Frontal cortex (tissue), 4 donors: ENCODE measurements at places on chromosomes 4 and X. TPM values are rescaled to one million over a fixed set of nuclear protein-coding genes. Genes with fewer than 3 reads are reported as not detected.

The ATOH1 gene
- not detected for total RNA-seq

DNA sequence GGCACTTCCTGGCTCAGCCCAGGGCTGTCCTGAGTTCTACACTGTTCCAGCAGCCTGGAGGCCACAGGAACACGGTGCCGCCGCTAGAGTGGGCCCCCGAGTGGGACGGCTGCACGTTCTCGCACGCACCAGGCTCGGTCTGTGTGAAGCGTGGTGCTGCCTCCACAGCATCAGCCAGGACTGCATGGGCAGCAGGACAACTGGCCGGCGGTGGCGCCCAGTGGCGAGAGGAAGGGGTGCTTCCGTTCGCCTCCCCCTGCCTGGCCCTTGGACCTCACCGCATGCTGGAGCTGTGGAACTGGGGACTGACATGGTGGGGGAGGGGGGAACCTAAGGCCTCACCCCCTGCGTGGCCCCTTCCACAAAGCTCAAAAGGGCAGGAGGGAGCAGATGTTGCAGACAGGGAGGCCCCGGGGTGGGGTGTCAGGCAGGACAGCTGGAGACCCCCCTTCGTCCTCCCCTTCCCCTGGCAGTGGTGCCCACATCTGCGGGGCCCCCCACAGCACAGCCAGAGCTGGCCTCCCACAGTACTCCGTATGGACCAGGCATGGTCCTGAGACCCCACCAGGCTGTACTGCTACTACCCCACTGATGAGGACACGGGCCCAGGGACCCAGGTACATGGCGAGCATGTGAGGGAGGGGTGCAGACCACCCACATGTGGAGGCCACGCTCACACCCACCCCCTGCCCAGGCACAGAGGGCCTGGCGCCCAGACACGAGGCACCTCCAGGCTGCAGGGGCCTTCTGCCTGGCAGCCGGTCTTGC is 58.5 kb downstream of the ACOX3 start:
- no peak for DNase-seq

DNA sequence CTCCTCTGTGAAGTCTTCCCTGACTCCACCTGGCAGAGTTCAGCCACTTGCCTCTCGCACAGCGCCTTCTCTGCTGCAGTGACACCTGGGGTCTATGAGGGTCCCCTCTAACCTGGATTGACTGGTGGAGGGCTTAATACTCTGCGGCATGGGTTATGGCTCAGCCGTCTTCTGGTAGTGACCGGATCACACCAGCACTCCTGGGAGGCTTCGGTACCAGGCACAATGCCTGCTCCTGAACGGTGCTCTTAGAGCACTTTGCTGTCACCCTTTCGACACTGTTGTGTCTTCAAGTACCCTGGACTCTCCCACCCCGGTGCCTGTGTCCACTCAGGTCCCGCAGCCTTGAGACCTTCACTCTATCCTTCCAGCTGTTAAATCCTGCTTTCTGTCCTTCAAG is 50.0 kb downstream of the C4orf50 start:
- DNase-seq, result no peak

GRCh38 chrX:124325732-124326131 is 6.7 kb upstream of the TEX13D start:
- DNase-seq, result no peak

GRCh38 chr4:18957716-18958115 is 936.2 kb upstream of the LCORL start:
- no peak for DNase-seq

- no peak for DNase-seq
Observed at GRCh38 chr4:113979148-113979904, at the start of gene ARSJ. ARSJ (minus strand) TSS chr4:113979647; CDS start chr4:113978834, 813 bp downstream.

DNA sequence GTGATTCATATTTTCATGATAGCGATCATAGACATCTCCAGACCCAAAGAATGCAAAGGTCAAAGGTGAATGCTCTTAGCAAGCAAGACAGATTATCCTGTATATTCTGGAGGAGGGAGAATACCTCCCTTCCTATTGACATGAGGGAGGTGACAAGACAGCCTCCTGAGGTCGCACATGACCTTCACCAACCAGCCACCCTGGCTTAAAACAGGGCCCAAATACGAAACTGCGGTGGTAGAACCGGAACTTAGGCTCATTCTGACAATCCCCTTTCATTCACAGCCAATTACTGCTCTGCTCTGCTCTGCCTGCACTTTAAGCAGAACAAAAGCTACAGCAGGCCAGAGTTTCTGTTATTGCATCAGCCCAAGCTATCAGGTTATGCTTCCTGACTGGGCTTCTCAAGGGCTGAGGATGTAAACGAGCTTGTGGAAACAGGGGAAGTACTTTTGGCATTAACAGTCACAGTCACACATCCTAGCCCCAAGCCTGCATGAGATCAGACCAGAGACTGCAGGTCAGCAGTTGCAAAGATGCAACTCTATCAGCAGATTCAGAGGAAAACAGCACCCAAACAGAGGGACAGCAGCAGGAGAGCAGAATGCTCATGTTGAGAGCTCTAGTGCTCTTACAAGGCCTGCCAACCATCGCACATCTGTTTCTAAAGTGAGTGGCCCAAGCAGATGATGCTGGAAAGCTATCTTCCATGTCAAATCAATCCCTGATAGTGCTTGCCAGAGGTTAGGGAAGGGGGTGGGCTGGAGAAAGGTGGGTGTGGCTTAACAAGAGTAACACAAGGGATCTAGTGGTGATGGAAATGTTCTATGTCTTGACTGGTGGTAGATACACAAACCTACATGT is 51.3 kb upstream of the MAP3K15 start:
- no peak for DNase-seq

GRCh38 chr4:110735686-110736085 is 112.8 kb upstream of the PITX2 start:
- no peak for DNase-seq

The GAGE12F gene
- not detected for total RNA-seq

DNA sequence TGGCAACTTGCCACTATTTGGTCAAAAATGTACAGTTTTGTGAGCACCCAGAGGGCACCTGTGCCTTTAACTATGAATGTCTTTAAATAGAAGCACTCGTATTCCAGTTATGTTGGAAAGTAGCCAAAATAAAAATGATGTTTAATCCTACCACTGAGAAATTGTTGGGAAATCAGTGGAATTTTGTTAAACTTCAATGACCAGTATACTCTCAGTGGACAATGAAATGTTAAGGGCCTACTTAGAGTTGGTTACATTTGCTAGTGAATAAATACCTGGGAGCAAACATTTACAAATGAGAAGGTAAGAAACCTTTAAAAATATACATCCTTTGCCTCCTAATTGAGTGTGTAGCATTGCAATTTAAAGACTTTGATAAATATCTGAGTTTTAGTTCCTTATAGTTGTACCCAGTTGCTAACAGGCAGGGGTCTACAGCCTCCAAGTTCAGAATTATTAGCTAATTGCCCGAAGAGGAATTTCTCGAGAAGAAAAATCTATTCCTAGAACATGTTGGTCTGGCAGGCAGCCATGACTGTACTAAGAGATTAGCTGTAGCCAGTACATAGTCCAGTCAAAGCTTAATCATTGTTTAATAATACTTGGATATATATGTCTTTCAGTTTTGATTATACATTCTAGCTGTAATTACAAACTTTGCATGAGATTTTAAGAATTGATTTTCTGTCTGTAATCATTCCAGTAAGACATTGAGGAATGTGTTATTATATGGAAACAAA is 93.2 kb downstream of the IL1RAPL2 start:
- DNase-seq, result no peak

DNA sequence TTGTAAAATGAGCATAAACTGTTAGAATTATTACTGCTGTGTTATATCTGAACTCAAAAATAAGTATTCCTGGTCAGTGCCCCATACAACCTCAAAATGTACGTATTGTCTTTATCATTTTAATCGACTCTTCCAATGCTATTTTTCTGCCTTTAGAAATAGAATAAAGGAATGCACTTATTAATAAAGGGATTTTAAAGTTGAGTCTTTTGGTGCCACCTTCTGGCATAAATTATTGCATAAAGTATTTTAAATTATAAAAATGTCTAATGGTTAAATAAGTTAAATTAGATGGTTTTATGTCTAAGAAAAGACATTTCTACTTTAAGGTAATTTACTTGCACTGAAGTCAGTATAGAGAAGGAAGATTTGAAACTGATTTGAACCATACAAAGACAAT is 424.0 kb upstream of the NDST4 start:
- DNase-seq, result no peak

The PDE6B gene
- 2.0 TPM for total RNA-seq

GRCh38 chr4:141356963-141357335 is 136.3 kb downstream of the ZNF330 start:
- no peak for DNase-seq

- DNase-seq, result no peak
Observed at GRCh38 chr4:34771632-34772031, 1472.7 kb downstream of the ARAP2 start.

The GPR119 gene
- not detected for total RNA-seq

- no peak for DNase-seq
Observed at GRCh38 chrX:120294651-120295050, 16.6 kb downstream of the TMEM255A start.

- DNase-seq, result no peak
Observed at GRCh38 chrX:118506805-118507480, 11.3 kb downstream of the DOCK11 start.

The COL4A6 gene
- total RNA-seq, result 2.0 TPM

- no peak for DNase-seq
Observed at GRCh38 chr4:8250227-8250626, 19.3 kb upstream of the HTRA3 start.

DNA sequence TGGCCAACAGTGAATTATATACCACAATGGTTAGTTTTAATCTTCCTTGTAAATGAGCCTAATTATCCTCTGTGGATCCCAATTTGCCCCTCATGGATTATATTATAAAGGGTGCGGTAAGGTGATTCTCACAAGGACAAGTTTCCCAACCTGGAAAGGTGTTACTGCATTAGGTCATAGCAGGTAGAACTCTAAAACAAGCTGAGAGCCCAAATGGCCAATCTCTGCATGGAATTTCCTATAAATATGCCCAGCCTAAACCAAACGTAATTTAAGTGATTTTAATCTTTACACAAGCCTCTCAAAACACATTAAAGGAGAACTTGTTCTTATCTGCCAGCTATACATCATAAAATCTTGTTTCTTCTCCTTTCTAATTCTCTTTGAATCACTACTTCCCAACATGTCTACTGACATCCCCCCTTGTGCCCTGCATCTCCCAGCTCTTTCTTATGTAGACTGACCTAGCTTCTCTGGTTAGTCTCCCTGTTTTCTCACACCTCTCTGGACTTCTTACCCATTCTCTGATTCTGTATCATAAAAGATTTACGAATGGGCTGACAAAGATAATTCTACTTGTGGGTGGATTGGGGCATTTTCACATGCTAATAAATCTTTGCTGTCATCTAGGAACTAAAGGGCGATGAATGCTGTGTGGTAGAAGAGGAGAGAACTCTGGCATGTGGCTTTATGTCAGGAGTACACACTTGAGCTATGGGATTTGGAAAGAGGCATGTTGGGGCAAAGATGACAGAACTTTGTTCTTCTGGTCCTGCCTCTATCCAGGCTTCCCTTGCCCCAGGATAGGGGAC is 94.3 kb upstream of the PGRMC2 start:
- no peak for DNase-seq

DNA sequence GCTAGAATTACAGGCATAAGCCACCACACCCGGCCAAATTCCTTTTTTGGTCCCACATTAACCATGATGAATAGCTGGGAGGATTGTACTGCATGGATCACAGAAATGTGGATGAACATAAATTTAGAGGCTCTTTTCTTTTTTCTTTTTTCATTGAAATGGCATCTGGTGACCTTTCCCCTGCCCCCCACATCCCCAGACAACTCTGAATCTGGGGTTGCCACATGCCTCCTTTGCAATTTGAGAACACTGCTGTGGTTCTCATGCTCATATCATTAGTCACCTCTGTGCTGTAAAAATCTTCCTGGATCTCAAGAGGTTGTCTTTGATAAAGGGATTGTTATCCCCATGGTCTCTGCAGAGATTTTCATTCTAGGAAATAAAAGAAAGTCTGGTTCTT is 22.8 kb upstream of the FMR1NB start:
- no peak for DNase-seq

The NEUROG2 gene
- total RNA-seq, result 36.7 TPM

GRCh38 chrX:8018934-8019333 is 91.7 kb upstream of the PNPLA4 start:
- DNase-seq, result no peak

- no peak for DNase-seq
Observed at GRCh38 chr4:94354474-94354896, 11.8 kb upstream of the HPGDS start.

GRCh38 chrX:105821471-105822121 is 743 bp upstream of the NRK start:
- no peak for DNase-seq

DNA sequence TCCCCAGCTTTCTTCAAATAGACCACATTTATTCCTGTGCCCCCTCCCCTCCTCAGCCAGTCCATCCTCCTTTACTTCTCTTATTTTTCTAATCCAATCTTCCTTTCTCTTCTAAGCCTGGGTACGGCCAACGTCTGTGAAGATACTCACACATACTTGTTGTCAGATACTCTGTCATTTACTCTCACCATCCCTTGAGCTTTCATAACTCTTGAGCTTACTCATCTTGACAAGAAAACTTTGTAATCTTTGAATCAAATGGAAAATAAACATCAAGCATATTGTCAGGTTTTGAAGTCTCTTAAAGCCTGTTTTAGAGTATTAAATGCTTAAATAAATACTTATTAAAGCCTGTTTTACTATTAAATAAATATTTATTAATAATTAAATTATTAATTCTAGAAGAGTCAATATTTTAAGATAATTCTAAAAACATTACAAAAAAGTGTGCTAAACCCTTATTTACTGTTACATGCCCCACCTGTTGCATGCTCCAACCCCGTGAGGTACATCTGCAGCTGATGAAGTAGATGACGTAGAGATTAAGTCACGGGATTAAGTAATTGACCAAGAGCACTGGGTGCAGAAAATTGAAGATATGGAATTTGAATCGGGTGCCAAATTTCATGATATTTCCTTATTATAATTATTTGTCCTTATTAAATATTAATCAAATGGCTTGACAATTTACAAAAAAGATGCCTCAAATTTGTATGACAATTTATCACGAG is 1.5 kb upstream of the TRIML2 start:
- DNase-seq, result no peak

- DNase-seq, result no peak
Observed at GRCh38 chr4:114378305-114378903, 220.2 kb upstream of the UGT8 start.

The SPARCL1 gene
- total RNA-seq, result 48.9 TPM

DNA sequence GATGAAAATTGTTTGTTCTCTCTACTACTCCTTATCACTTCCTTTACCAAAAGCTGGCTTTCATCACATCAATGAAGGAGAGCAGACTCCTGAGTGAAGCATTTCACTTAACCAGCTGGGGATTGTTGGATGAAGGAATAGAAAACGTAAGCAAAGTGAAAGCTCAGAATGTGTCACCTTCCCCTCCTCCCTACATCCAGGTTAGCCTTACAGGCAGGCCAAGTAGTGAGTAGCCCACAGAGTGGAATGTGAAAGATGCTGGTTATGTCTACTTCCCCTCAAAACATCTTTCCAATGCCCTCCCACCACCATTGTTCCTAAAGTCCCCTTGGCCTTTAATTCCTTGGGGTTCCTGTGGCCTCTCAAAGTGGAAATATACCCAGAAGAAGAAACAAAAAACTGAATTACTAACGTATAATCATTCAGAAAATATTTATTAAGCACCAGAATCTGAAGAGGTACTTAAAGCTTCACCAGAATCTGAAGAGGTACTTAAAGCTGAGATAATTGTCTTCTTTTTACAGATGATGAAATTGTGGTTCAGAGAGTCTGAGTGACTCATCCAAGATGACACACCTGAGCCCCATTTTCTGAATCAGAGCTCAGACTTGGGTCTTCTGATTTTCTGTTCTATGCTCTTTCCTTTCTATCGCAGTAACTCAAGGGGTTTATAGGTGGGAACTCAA is 6.5 kb downstream of the P2RY4 start:
- no peak for DNase-seq

The SMIM31 gene
- not detected for total RNA-seq

GRCh38 chr4:117224256-117224655 is 138.9 kb upstream of the TRAM1L1 start:
- DNase-seq, result no peak
